Mammary epithelial cell (primary cell): ENCODE measurements at places on chromosomes 4 and X.

- DNase-seq, result no peak
These were observed 5.8 kb upstream of the TET2 start for GRCh38 chr4:105140684-105141490.

GRCh38 chrX:23745786-23746185, 2.7 kb upstream of the ACOT9 start:
- no peak for DNase-seq

DNA sequence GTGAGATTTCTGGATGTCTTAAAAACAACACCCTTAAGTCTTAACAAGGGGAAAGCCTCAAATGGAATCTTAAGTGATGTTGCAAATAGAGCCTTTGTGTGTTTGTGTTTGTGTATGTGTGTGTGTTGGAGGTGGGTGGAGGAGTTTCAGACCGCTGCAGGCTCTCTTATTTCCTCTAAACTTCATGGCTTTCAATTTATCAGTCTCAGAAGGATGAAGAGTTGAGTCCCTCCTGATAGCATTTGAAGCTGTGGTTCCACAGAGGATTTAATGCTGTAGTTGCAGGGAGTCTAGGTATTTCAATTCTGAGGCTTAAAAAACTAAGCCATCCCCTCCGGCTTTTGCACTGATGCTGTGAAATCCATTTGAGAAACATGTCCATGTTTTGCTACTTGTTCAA, 4.3 kb upstream of the AGA start:
- no peak for DNase-seq

DNA sequence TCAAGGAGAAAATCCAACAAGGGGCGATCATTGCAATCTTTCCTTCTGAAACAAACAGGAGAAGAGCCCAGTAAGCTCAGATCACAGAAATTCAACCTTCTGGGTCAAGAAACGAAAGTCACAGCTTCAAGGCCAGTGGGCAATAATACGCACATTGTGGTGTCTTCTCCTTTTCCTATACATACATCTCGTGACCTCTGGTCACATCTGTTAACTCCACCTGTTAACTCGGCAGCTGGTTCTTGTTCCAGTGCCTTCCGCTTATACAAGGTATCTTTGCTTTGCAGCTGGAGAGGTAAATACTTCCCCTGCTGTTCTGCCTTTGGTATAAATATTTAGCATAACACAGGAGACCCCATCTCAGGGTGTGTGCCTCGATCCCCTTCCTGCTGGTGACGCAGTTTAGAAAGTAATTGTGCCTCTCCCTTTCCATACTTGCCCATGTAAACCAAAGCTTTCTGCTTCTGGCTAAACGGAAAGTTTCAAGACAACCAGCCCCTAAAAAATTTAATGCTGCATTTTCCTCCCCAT, 45.0 kb downstream of the CCDC149 start:
- no peak for DNase-seq

GRCh38 chr4:184114431-184114830, 103.2 kb downstream of the ENPP6 start:
- DNase-seq, result no peak

DNA sequence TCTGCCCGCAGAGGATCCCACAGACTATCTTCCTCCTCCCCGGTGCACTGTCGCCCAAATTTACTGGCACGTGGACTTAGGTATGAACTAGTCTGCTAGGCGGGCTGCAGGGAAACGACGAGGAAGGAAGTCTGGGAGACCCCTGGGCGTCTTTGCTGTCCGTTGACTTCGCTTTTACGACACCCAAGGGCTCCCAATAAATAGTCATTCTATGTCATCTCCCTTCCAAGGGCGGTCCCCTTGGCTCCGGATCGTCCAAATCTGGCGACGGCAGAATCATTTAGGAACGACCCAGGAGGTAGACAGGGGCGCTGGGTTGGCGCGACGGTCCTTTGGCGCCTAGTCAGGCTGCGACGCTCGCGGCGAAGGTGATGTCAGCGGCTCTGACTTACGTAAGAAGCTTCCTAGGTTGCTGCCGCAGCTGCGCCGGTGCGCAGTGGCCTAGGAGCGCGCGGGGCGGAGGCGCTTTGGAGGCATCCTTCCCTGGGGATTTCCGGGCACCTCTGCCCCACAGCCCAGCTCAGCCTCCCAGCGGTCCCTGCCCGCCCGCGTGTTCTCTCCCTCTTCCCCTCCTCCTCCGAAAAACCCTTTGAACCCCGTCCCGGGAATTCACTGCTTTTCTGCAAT, 2.2 kb downstream of the NHS start:
- peak; percentile 84 for DNase-seq

DNA sequence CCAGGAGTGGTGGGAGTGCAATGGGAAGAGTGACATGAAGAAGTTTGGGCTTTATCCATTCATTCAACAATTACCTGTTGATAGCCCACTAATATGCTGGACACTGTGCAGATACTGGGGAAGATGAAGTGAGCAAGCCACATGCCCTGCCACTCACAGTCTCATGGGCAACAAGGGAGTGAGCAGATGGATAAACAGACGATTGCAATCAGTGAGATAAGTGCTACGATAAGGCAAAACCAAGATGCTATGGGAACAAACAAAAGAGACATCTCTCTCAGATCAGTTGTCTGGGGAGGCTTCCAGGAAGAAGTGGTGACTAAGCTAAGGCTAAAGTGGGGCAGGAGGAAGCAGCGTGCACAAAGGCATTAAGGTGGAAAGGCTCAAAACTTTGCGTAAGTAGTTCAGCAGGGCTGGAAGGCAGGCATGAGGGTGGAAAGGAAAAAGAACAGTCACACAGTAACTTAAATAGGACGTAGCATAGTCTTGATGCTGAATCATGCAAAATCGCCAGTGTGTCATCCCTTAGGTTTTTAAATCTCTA, 31.7 kb downstream of the GAB3 start:
- DNase-seq, result no peak

DNA sequence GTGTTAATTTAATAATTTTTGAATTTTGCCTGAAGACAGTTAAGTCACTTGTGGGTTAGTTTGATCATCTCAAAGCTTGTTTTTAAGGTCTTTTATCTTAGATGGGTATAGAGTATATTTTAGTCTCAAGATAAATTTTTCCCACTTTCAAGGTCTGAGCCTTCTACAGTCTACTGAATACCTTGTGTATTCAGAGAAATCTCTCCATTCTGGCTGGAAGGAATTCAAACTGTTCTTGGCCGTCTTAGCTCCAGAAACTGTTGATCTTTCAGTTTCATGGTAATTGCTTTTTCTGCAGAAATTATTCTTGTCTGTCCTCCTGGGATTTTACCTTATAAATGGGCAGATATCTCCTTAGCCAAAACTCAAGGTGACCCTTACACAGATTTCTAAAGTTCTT, 97.9 kb downstream of the GC start:
- DNase-seq, result no peak

DNA sequence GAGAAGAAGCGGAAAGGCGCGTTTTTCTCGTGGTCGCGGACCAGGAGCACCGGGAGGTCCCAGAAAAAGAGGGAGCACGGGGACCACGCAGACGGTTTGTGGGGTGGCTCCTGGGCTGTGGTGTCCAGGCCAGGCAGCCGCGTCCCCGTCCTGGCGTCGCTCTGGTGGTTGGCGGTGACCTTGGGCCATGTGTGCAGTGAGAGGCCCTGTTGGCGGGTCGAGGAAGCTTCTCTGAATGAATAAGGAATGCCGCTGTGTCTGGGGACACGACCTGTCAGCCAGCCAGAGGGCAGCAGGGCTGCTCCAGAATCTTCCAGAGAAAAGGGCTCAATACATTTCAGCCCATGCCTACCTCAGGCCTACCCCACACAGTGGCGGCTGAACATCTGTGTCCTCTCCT, 24.3 kb upstream of the HGFAC start:
- DNase-seq, result no peak

DNA sequence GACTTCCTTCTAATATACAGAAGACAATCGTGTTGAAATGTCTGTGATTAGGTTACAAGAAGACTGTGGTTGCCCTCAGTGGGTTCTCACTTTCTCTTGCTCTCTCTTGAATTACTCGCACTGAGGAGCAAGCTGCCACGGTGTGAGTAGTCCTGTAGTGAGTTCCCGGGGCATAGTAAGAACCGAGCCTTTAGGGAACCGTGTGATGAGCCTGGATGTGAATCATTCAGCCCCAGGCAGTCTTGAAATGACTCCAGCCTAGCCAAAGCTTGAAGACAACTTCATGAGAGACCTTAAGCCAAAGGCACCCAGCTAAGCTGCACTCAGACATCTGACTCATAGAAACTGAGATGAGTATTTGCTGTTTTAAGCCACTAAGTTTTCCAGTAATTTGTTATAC, 292.7 kb downstream of the SPOCK3 start:
- DNase-seq, result peak; percentile 69

DNA sequence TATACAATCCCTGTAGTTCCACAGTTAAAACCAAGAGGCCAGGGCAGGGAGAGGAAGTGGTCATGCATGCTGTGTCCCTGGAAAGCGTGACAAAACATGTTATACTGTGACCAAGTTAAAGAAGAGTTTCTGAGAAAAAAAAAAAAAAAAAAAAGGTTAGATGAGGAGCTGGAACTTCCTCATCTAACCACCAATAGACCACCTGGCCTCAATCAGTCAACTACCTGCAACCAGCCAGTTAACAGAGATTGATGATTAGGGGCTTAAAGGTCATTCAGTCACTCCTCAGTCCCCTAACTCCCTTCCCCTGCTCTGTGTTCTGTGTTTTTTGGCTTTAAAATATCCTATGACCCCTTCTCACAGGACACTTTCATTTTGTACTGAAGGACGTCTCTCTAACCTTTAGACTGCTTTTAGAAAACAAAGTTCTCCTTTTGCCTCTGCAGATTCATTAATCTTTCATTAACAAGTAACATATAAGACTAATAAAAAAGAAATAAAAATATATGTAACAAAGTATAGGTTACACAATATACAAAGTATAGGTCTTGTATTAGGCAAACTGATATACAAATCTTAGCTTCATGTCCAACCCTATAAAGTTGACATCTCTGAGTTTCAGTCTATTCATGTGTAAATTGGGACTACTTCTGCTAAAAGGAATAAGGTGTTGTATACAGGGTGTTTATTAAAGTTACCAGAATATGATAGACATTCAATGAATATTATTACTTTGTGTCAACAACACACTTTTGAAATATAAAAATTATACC, 179.1 kb upstream of the NDST4 start:
- no peak for DNase-seq

- DNase-seq, result no peak
These were observed 91.6 kb upstream of the PLAC1 start for GRCh38 chrX:134749706-134750445.

GRCh38 chrX:13239272-13239671, 80.6 kb downstream of the ATXN3L start:
- DNase-seq, result no peak

- DNase-seq, result no peak
These were observed 38.0 kb upstream of the HELT start for GRCh38 chr4:184980261-184980660.

DNA sequence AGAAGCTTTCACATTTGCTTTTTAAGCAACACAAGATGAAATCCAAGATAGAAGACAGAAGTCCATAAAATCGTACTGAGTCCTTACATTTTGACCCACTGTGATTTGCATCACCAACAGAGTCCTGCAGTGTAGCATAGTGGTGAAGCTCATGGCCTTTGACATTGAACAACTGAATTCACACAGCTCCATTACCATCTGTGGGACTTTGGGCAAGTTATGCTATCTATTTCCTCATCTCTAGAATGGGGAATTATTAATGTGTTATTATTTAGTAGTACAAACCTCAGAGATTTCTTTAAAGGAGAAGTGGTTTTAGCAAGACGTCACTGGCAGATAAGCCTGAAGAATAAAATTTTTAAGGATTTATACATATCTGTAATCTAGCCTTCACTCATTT, 10.7 kb downstream of the GPRIN3 start:
- DNase-seq, result no peak

GRCh38 chr4:137707626-137708025, 175.3 kb upstream of the PCDH18 start:
- peak; percentile 1 for DNase-seq

DNA sequence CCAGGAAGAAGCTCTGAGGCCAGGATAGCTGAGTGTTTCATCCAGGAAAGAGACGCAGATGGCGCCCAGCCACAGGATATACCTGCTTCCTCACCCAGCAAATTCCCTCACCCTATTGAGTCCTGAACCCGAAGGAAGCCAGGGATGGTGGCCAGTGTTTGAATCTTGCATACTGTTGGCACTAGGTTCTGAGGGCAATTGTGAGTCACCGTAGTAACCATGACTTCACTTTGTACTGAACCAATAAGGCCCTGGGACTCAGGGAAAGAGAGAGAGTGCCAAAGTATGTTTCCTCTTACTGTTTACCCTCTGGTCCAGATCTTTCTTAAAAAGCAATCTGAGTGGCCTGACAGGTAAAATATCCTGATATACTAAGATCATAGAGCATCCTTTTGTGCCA, 25.6 kb upstream of the SMIM10L2A start:
- DNase-seq, result peak; percentile 40

- DNase-seq, result no peak
These were observed 21.9 kb upstream of the FAM47C start for GRCh38 chrX:36986231-36986630.

- DNase-seq, result peak; percentile 24
These were observed 458.1 kb downstream of the STIM2 start for GRCh38 chr4:27318740-27319139.

DNA sequence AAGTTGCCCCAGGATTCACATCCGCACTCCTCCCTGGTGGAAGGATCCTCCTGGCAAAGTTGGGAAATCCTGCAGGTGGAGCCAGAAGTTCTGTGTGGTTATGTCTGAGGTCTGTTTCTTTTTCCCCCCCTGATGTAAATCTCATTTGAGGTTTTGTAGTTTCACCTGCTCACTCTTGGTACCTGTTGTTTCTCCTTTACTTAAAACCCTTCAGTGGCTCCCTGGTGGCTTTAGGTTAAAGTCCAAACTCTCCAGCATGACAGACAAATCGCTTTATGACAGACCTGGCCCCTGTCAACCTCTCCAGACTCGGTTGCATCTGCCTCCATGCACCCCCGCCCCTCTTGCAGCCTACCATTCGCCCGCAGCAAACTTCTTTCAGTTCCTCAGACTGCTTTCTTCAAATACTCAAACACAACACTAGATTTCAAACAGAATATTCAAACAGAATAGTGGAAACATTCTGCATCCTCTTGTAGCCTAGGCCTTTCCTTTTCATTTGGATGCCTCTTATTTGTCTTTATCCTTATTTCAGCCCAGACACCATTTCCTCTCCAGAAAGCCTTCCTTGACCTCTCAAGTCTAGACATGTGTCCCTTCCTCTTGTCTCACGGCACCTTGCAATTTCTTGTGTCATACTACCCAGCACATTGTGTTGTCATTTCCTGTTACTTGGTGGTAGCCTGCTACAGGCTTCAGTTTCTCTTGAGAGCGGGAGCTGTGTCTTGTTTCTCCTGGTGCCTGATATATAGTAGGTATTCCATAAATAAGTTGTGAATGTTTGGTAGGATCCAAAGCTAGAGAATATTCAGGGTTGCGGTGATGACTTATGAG, 24.8 kb downstream of the IL13RA1 start:
- DNase-seq, result peak; percentile 62

- DNase-seq, result peak; percentile 8
These were observed 1.8 kb downstream of the SEPTIN6 start for GRCh38 chrX:119690921-119691716.

DNA sequence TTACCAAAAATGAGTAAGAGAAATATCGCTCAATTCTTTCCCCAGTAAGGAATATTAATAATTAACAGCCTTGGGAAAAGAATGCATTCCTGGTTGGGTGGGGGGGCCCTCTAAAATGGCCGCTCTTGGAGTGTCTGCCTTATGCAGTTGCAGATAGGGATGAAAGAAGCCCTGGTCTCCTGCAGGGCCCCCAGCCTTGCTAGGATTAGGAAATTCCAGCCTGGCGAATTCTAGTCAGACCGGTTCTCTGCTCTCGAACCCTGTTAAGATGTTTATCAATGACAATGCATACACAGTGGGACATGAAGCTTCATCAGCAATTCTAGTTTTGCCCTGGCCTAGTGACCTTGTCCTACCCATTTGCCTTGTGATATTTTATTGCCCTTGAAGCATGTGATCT, 1047.7 kb upstream of the GRID2 start:
- no peak for DNase-seq

- DNase-seq, result no peak
These were observed 90.5 kb downstream of the PJA1 start for GRCh38 chrX:69074726-69075125.
